Esophagus muscularis mucosa (tissue), 4 donors: ENCODE measurements at places on chromosomes 7 and 10. TPM values are rescaled to one million over a fixed set of nuclear protein-coding genes. Genes with fewer than 3 reads are reported as not detected.

Gene CYP3A5
- total RNA-seq: 1.3 TPM

Gene MYO1G
- total RNA-seq: 6.8 TPM

DNA sequence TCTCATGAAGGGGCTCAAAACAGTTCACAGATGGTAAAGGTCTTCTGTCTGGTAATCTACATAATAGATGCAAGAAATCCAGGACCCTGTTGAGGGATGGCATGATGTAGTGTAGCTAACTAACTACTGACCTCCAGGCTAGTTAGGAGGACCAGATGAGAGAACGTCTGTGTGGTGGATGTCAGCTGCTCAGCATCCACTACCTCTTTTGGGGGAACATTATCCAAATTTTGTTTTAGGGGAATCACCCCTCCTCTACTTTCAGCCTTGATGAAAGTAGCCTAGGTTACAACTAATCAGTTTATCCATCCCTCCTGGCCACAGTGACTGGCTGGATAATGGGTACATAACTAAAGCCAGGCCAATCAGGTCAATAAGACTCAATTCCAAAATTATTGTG, 246.0 kb downstream of the RNLS start:
- no peak overlapping the region for H3K27ac ChIP-seq
- no peak for DNase-seq

DNA sequence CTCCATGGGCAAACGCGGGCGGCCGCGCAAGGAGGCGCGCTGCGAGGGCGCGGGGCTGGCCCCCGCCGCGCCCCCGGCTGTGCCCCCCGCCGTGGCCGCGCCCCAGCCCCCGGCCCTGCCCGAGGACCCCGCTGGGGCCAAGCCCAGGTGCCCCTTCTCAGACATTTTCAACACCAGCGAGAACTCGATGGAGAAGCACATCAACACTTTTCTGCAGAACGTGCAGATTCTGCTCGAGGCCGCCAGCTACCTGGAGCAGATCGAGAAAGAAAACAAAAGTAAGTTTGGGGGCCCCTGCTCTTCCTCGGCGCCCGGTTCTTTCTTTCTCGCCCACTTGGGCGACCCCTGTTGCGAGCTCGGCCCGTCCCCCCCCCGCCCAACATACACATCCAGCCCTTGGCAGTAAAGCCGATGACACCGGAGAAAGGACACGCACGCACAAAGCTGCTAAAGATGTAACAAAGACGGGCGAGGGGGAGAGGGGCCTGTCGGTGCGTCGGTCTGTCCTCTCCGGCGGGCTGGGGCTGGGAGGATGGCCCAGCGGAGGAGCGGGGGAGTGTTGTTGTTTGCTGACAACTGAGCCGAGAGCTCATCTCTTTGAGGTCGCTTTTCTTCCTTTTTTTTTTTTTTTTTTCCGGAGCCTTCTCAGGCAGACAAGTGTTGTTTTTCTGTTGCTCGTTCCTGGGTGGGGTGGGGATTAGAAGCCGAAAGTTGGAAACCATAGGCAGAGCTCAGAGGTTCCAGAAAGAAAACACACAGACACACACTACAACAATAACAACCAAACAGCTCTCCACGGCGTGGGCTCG, 604 bp downstream of the MXI1 start:
- H3K27ac ChIP-seq: peak overlapping the region; percentile 94
- H3K36me3 ChIP-seq: no peaks in the 10 kb centered on the region
- peak; percentile 91 for DNase-seq
- H3K4me3 ChIP-seq: peak overlapping the region; percentile 91

GRCh38 chr7:107047902-107048782, 3.6 kb downstream of the PRKAR2B start:
- peaks cover 65% of the 10 kb centered on the region for H3K4me1 ChIP-seq
- H3K27ac ChIP-seq: no peak overlapping the region
- no peaks in the 10 kb centered on the region for H3K36me3 ChIP-seq

GRCh38 chr10:19947656-19948055, 131.4 kb downstream of the PLXDC2 start:
- no peaks in the 10 kb centered on the region for H3K36me3 ChIP-seq
- no peak overlapping the region for H3K4me3 ChIP-seq
- DNase-seq: no peak
